NCI-H446 (cell line): ENCODE measurements at places on chromosomes 7 and 10.

DNA sequence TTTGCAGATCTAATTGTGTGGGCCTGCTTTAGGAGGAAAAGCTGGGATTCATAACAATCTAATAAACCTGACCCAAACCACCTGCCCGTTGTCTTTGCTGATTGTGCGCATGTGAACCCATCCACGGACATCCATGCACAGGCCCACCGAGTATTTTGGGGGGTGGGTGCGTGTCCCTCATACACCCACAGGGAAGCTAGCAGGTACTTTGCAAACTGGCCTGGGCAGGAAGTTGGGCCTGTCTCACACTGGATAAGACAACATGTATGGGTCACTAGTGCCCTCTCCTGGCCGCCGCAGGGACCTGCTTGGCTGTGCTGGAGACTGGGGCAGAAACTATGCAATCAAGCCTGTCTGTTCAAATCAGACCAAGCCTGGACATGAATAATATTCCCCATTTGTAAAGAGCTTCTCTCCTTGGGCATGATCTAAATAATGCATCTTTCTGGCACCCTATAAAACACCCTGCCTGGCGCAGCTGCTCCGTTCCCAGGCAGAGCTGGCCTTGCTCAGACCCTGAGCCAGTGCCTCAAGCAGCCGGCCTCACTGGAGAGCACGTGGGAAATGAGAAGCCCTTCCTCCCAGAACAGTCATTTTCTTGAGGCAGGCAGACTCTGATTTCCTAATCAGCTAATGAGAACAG lies 15.8 kb downstream of the ECHDC3 start:
- peak; percentile 46 for DNase-seq

DNA sequence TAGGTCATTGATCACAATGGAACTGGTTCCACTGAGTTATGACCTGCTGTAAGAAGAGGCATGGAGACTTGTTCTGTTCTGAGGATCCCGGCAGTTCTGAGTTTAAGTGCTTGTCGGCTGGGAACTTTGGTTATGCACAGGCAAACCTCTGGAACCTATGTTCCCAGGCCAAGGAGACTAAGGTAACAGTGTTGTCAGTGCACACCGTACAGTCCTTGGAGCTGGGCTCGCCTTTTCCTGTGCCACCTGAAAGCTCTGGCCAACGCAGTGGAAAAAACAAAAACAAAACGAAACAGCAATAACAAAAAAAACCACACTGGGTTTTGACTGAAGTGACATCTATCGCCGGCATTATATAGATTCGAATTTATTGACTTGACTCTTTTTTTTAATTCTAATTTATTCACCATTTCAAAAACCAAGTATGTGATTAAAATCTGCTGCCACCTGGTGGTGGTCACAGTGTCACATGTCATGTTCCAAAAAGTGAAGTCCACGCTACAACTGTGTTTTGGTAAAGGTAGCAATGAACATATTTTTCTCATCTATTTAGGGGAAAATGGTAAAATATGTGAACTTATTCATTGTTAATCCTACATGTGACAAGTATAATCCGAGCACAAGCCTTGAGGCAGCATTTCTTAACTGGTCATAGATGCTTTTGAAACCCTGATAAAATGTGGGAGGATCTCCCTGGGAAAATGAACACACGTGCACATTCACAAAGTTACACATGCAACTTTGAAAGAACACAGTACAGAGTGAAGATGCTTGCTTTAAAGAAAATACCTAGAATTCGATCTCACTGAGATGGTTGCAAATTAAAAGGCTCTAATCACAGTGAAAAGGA lies 113.8 kb upstream of the PPP2R2D start:
- peak; percentile 21 for DNase-seq

DNA sequence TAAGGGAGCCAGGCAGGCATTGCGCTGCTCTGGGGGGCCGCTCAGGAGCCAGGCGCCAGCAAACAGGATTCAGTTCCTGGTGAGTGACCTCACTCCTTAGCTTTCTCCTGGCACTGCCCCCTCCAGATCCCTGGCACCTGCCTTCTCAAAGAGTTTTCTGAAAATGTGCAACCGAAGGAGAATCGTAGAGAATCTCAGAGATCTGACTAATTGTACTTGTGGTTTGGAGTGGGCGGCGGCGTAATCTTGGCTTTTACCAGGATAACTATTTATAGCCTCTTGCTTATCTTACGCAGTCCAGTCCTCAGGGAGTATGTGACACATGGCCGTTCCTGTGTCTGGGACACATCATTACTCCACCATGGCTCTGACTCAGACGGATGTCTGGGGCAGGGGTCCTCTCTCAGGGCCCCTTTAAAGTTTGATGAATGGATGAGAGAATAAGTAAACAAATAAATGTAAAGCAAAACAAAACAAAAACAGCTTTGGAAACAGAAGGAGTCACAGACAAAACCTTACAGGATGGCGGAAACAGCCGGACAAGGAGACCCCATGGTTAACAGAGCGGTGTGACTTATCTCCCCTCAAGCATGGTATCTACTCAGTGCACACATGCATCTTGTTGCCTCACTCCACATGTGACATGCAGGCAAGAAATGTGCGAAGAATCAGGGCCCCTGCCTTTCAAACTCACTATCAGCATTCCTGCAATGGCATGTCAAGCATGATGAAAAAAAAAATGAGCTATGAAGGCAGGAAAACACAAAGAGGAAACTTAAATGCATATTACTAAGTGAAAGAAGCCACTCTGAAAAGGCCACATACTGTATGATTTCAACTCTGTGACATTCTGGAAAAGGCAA lies 99.7 kb downstream of the TNS3 start:
- DNase-seq: no peak

- DNase-seq: no peak
Measured at GRCh38 chr7:81776948-81777630, 7.2 kb upstream of the HGF start.

- DNase-seq: no peak
Measured at GRCh38 chr7:50659329-50659965, 94.2 kb upstream of the DDC start.

DNA sequence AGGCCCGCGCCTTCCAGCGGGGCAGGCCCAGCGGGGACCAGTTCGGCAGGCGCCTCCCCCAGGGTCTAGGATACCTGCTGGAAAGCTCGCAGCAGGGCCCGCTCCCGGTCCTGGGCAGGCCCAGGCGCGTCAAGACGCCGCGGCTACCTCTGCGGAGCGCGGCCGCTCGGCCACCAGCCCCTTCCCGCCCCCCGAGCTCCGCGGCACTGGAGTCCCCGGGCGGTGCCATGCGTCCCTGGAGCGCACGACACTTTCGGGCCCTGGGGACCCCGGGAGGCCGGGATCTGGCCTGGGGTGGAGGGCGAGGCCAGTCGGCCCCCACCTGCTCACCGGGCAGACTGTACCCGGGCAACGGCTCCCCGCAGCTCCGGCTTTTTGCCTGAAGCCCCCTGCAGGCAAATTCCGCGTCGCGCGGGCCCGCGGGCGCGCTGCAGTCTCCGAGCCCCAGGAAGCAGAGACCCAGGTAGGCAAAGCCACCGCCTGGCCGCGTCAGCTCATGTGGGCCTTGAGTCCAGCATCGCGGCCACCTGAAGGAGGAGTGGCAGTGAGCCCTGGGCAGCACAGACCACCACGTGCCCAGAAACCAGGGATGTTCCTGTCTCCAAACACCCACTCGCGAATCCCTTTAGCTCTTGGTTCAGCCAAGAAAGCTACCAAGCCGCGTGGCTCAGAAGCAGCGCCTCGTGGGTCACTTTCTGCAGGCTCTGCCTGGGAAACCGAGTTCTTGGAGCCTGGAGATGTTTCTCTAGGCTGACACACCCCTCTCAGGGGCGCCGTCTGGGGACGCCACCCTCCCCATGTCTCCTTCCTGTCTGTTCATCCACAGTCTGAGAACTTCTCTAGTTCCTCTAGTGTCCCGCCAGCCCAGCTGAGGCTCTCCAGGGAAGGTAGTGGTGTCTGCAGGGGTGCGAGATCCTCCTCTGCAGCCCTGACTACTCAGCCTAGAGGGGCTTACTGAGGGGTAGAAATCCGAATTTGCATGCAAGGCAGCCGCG lies 46.1 kb upstream of the APBB1IP start:
- DNase-seq: no peak

- DNase-seq: no peak
Measured at GRCh38 chr7:116582806-116583444, 58.1 kb downstream of the CAV1 start.
